ENCODE measurements at places on chromosomes 6 and 20. TPM values are rescaled to one million over a fixed set of nuclear protein-coding genes. Genes with fewer than 3 reads are reported as not detected.

Gene CFB
- total RNA-seq, result 85.8 TPM

Gene GNAS-AS1
- total RNA-seq, result 0.67 TPM

Gene CASS4
- 3.3 TPM for total RNA-seq

Gene RBBP8NL
- total RNA-seq, result 6.6 TPM

Gene PTP4A1
- 23.1 TPM for total RNA-seq

Gene TUBB
- total RNA-seq, result 93.4 TPM

Gene SLC35D3
- total RNA-seq, result not detected

Gene SLC17A4
- total RNA-seq, result 79.3 TPM

Gene OR2W1
- total RNA-seq, result not detected

Gene HLA-DRA
- 371 TPM for total RNA-seq

Gene TRERF1
- total RNA-seq, result 8.9 TPM

Gene HEY2
- 0.35 TPM for total RNA-seq

Gene SEC23B
- 43.7 TPM for total RNA-seq

Gene FAM120B
- total RNA-seq, result 22.1 TPM

Measured in Peyer's patch (tissue), 4 donors.